Mesothelial cell of epicardium (in vitro differentiated cells): ENCODE measurements at places on chromosomes 1 and 21.
A peak's percentile ranks its signal among the peaks of the same experiment; 100 is the strongest.

DNA sequence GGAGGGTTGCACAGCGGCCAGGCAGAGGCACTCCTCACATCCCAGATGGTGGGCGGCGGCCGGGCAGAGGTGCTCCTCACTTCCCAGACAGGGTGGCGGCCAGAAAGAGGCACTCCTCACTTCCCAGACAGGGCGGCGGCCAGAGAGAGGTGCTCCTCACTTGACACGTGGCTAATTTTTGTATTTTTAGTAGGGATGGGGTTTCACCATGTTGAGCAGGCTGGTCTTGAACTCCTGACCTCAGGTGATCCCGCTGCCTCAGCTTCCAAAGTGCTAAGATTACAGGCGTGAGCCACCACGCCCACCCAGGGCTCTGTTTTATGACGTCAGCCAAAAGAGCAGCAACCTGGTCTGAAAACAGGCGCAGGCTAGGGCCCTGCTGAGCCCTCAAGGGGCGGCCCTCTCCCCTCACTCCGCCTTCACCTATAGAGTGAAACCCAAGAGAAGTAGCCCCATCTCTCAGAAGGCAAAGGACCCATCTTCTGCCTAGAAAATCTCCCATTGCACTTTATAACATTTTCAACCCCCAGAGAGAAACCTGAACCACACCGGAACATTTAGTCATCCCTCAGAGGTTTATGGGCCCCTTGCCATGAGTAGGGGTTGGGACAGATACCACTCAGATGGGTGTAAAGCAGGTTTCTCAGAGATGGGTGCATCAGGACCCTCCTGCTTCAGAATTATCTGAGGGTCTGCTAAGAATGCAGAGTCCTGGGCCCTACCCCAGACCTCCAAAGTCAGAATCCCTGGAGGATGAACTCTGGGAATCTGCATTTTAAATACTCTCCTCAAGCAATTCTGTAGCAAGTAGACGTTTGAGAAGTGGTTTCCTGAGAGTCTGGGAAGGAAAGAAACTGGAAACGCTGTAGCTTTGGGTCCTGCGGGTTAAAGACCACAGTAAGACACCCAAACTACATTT, 40.8 kb downstream of the CDK18 start:
- DNase-seq, result no peak

GRCh38 chr1:159483501-159483900, 44.0 kb downstream of the OR10J1 start:
- DNase-seq, result no peak

DNA sequence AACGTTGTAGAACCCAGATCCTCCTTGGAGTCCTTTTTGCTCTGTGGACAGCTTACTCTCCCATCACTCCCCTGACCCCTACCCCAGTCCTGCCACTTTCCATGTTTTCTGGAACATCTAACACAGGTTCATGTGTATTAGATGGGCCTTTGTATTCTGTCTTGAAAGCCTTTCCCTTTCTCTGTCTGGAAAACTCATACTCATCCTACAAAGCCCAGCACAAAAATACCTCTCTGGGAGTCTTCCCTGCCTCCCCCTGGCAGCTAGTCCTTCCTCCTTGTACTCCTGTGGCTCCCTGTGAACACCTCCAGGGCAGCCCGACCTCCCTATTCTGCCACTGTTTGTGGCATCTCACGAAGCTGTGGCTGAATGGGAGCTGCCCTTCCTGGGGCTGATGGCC, 7.8 kb upstream of the HEYL start:
- DNase-seq, result no peak

DNA sequence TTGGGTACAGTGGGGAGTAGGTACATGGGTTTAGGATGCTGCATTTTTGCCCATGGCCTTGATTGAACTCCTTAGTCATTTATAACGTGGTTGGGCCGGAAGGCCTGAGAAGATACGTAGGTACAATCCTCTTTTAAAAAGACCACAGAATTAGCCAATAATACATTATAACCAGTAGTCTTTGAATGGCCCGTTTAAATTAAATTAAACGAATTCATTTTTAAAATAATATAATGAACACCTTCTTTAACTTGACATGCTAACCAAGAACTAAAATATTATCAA, 20.1 kb upstream of the ADAR start:
- no peak for DNase-seq

- peak; percentile 7 for DNase-seq
Measured at GRCh38 chr1:7380712-7381111, 390.4 kb upstream of the VAMP3 start.

- DNase-seq, result no peak
Measured at GRCh38 chr1:95728841-95729240, 494.8 kb downstream of the RWDD3 start.

GRCh38 chr1:23419180-23419579, 5.4 kb downstream of the TCEA3 start:
- no peak for DNase-seq

DNA sequence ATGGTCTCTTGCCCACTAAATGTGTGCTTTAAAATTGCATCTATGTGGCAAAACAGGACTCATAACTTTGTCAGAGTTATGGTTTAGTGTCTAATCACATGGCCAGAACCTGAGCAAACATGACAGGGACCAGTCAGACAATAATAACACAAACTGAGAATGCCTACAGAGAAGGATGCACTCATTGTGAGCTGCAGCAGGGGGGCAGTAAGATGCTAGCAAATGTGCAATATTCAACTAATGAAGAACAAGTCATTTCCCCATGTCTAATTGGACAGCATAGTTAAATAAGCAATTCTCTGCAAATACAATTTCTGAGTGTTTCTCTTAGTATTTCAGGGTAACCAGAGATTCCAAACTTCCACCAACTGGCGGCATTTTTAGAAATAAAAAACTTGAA, 30.8 kb downstream of the SPAG17 start:
- no peak for DNase-seq

- no peak for DNase-seq
Measured at GRCh38 chr1:22326931-22327330, 124.7 kb upstream of the ZBTB40 start.

DNA sequence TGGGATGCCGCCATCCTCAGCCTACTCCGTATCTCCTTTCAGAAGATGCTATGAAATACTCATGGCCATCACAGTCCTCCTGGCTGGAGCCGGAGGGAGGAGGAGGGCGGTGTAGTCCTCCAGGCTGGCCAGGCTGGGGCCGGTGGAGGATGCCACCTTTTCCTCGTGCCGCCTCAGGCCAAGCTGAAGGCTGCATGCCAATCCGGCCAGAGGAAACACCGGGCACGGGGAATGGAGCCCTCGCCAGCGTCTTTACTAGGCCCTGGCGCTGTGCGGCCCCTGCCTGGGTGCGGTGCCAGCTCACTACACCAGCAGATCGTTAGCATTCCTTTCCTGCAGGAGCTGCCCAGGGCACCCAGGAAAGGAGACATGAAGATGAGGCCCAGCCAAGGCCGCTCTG, 70.1 kb downstream of the CASZ1 start:
- no peak for DNase-seq

- DNase-seq, result no peak
Measured at GRCh38 chr1:175968486-175969172, 225.2 kb upstream of the TNR start.

GRCh38 chr1:217462159-217462558, 168.7 kb downstream of the GPATCH2 start:
- DNase-seq, result no peak

DNA sequence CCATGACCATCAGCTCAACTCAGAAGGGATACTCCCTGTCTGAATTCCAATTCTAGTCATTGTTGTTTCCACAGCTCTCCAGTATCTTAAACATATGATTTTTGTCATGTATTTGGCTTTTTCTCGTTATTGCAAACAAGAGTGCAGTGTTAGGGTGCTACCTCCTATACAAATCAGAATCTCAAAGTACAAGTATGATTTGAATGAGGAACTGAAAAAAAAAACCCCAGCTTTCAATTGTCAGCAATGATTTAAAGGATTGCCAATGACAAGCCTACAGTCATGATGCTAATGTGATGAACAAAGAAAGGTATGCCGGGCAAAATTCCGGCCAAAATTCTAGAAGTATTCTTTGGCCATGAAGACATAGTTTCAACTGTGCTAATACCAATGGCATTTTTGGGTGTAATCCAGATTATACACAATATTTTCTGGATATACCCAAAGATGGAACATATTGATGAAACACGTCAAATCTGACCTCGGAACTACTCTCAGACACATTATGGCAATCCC, 14.9 kb downstream of the TMEM35B start:
- DNase-seq, result no peak

DNA sequence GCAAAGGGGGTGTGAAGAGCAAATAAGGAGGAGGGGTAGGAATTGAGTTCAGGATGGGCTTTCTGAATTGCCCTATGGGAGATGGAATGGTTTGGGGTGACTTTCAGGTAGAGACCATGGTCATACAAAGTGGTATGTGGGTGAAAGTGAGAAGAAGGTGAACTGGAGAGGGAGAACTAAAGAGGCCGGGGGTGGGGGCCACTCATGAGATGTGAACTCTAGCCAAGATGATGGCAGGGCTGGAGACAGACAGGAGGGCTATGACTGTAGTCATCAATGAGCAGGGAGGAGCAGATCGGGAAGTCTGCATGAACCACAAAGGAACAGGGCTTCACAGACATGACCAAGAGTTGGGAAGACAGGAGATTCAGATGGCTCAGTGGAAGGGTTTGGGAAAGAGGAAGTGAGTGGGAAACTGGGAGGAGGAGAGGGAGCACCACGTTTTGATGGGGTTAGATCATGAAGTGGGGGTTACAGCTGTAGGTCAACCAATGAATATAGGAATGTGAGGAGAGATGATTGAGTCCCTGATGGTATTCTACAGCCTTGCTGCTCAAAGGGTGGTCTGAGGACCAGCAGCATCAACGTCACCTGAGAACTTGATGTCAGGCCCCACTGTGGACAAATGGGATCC, 20.7 kb upstream of the LRRC8D start:
- no peak for DNase-seq

DNA sequence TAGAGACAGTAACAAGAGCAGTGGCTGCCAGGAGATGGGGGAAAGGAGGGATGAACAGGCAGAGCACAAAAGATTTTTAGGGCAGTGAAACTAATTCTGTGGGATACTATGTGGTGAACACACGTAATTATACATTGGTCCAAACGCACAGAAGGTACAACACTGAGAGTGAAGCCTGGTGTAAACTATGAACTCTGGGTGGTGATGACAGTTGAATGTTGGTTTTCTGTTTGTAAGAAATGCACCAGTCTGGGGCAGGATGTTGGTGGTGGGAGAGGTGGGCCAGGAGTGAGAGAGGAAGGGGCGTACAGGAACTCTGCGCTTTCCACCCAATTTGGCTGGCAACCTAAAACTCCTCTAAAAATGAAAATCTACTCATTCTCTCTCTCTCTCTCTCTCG, 50.2 kb upstream of the TIAM1 start:
- DNase-seq, result no peak

DNA sequence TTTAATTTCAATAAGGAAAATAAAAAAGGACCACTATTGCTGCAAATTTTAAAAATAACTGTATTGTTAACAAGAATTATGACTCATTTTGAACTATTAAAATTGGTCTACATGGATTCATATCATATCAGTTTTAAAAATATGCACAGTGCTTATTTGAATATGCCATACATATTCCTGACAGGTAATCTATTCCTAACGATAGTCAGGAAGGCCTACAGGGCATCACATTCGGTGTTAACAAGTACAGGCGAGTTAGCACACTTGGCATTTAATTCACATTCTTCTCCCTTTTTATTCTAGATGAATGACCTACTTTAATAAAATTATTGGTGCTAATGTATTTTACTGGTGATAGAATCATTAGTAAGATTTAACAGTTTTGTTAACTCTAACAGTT, 174.6 kb downstream of the USH2A start:
- DNase-seq, result no peak

- no peak for DNase-seq
Measured at GRCh38 chr1:91610789-91611188, 110.1 kb downstream of the CDC7 start.

DNA sequence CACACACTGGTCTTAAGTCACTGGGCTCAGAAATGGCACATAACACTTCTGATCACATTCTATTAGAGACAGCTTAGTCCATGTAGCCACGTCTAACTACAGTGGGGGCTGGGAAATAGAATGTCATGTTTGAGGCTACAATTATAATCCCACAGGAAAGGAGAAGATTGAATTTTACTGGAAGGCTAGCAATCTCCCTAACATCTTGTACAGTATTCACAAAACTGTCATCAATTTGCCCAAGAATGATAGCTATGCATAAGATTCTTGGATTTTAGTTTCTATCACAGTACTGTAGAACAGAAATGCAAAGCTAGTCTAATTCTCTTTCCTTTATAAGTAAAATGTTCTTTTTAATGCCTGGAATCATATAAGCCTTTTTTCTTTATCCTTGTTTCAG, 12.7 kb upstream of the ZMYM6 start:
- no peak for DNase-seq

DNA sequence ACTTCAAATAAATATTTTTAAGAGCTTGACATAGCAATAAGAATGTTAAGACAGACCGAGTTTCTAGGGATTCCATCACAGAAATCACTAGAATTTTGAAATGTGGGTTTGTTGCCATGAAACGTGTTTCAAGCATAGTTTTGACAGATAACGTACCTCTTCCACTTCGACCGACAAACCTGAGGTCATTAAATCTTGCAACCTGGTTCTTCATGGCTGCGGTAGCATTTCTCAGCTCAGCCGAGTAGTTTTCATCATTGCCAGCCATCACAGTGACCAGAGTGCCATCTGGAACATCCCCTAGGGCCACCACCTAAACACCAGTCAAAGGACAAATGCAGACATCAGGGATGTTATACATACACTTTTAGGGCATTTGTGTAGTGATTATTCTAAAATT, 168.7 kb downstream of the RUNX1 start:
- no peak for DNase-seq

DNA sequence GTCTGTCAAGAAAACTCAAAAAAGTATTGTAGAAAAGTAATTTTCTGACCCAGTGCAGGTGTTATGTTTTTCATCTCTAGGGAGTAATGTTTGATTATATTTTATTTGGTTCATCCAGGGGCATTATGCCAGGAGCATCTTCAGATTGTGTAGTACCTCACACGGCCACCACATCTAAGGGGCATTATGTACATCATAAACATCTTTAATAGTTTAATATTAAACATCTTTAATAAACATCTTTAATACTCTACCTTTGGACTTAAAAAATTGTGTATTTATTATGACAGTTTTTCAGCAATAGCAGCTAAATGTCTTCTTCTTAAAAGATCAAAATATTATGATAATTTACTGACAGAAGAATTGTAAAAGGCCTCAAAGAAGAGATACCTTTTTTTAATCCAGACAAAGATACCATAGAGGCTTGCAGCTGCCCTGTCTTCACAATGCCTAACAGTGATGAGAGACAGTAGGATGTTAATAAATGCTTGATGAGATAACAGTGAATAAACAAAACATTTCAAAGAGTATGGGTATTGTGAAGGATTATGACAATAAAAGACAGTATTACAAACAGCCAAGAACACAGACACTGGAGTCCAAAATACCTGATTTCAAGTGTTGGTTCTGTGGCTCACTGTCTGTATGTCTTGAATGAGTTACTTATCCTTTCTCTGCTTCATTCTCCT, 240.9 kb upstream of the ADGRL2 start:
- no peak for DNase-seq
